ENCODE measurements at places on chromosomes 6 and 20.

GRCh38 chr6:88124925-88125557, 41.1 kb downstream of the CNR1 start:
- DNase-seq = no peak

GRCh38 chr20:33993576-33994221, at the start of gene RALY:
RALY (plus strand) TSS chr20:33993911; CDS start chr20:34072075, 78,164 bp downstream.
- no peak for DNase-seq

- no peak for DNase-seq
These were observed 329.3 kb upstream of the RNF24 start for GRCh38 chr20:4344670-4345069.

- no peak for DNase-seq
These were observed 44.4 kb downstream of the ZNF292 start for GRCh38 chr6:87199787-87200186.

DNA sequence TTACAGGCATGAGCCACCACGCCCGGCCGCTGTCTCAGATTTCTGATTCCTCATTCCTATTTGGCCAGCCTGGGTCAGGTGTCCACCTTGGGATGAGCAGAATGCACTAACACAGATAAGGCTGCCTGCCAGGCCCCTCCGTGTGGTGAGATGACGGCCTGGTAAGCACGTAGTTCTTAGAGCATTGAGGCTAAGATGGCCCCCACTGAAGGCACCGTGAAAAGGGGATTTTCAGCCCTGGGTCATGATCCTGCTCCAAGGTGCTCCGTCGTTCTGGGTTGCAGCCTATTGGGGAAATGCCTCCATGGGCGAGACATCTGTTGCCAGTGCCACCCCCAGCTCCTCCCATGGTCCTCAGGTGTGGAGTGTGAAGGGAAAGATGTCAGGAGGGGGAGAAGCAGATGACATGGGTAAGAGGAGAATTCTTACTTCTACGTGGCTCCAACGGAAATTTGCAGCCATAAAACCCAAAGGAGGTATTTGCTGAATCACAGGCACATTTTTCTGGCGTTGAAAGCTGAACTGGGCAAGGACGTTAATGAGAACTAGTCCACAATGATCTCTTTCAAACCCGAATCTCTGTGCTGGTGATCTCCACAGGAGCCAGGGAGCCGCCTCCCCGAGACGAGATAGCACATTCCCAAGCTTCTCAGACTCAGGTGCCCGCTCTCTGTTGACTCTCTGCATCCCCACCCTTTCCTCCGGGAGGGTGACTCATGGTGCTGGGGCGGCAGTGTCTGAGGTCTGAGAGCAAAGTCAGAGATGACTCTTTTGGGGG, 34.0 kb upstream of the BMP6 start:
- no peak for DNase-seq

DNA sequence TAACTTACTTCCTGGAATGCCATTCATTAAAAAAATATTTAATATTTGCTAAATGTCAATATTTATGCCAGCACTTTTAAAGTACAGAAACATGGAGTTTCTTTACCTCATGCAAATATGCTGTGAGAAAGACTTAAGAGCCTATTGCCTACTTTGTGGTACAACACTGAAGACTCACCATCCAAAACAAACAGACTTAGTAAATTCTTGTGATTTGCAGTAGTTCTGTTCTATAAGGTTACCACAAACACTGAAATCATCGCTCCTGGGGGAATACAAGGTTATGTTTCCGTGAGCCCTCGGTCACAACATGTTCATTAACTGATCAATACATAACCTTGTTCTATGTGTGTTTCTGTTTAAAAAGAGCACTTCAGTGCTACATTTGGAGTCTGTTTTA, 78.3 kb downstream of the ATG5 start:
- DNase-seq = no peak

DNA sequence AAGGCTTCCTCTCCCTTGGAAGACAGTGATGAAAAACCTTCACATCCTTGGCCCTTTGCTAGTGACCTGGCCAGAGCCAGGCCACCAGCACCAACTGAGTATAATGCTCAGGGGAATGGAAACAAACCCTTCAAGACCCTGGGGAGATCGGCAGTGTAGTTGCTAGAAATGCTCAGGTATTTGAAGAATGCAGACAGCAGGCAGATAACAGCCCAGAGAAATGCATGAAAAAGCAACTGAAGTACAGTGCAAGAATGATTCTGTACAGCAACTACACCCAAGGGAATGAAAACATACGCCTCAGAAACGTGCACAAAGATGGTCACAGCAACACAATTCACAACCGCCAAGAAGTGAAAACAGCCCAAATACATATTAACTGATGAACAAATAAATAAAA, 41.1 kb downstream of the PPP1R3G start:
- DNase-seq = no peak

- no peak for DNase-seq
These were observed 7.8 kb upstream of the BPIFB6 start for GRCh38 chr20:33023439-33024242.

DNA sequence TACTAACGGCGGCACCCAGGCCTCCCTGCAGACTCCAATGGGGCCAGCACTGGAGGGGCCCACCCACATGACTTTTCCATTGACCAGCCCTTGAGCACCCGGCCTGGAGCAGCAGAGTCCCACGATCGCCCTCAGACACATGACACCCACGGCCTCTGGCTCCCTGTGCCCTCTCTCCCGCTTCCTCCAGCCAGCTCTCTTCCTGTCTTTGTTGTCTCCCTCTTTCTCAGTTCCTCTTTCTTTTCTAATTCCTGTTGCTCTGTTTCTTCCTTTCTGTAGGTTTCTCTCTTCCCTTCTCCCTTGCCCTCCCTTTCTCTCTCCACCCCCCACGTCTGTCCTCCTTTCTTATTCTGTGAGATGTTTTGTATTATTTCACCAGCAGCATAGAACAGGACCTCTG, 26.1 kb upstream of the FANCE start:
- DNase-seq = no peak

GRCh38 chr6:38443352-38444144, 196.2 kb downstream of the BTBD9 start:
- DNase-seq = no peak

GRCh38 chr6:4687989-4688947, 87.9 kb upstream of the CDYL start:
- DNase-seq = no peak

DNA sequence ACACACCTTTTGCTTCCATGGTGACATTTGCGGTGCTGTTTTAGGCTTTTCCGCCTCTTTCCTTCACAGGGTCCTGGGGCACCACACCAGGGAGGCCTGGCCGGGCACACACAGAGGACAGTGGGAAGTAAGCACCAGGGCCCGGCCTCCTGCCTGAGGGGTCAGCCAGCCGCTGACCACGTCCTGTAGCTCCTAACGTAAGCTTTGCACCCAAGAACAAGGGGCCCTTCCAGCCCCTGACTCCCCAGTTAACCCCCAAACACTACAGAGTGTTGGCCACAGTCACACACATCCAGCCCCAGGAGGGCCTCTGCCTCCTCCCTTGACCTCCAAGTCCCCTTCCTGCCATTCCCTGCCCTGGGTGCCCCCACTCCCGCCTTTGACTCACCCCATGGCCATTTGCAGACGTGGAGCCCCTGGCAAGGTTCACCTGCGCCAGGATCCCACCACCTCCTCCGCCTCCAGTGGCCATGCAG, 54.7 kb downstream of the YTHDF1 start:
- DNase-seq = no peak

DNA sequence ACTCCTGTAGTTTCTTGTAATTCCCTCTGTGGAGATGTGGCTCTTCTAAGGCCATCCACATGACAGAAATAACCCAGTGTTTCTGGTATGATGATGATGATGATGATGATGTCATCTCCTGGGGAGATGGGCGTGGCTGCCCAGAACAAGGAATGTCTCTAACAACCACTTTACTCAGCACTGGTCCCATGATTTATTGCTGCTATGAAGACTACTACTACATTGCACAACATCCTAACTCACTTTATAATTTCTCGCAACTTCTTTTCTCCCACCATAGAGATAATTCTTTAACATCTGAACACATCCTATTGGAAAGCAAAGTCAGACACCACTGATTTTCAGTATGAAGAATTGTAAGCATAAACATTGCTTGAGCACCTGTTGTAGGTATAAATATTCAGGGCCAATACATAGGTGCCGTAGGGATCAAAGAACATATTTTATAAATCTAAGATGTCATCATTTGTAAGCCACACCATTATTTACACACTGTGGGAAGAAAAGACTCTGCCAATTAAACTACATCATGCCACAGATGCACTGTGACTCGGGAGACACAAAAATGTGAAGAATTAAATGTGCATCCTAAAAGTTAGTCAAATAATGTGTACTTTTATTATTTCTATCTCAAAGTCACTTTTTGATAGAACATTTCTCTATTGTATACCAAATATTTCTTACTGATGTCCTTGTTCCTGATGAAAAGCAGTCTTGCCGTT, 6.4 kb downstream of the TPMT start:
- no peak for DNase-seq

GRCh38 chr6:108760126-108761050, 87.8 kb upstream of the ARMC2 start:
- no peak for DNase-seq

GRCh38 chr20:45115829-45116228, 855 bp upstream of the WFDC5 start:
- DNase-seq = no peak

- no peak for DNase-seq
These were observed 330.1 kb downstream of the HDGFL1 start for GRCh38 chr6:22899426-22899825.

DNA sequence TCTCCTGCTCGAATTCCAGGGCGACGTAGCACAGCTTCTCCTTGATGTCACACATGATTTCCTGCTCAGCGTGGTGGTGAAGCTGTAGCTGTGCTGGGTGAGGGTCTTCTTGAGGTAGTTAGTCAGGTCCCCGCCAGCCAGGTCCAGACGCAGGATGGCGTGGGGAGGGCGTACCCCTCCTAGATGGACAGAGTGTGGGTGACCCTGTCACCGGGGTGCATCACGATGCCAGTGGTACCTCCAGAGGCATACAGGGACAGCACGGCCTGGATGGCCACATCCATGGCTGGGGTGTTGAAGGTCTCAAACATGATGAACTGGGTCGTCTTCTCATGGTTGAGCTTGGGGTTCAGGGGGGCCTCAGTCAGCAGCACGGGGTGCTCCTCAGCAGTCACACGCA, 110.2 kb upstream of the CNR1 start:
- DNase-seq = no peak

GRCh38 chr6:133208183-133208755, 32.9 kb upstream of the EYA4 start:
- no peak for DNase-seq

DNA sequence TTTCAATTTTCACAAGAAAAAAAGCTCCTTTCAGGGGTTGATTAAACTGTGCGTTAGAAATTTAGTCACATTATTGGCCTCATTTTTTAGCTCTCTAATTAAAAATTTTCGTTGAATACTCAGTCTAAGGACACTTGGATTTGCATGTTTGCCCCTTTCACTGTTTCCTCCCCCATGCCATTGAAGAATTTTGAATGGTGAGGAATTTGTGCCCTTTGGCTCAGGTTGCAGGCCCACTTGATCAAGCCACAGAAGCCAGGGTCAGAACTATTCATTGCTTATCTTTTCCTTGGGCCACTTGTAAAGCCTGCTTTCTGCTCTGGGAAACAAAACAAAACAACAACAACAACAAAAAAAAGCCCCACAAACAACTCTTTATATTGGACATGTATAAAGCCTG, 12.2 kb downstream of the LIN28B start:
- no peak for DNase-seq

DNA sequence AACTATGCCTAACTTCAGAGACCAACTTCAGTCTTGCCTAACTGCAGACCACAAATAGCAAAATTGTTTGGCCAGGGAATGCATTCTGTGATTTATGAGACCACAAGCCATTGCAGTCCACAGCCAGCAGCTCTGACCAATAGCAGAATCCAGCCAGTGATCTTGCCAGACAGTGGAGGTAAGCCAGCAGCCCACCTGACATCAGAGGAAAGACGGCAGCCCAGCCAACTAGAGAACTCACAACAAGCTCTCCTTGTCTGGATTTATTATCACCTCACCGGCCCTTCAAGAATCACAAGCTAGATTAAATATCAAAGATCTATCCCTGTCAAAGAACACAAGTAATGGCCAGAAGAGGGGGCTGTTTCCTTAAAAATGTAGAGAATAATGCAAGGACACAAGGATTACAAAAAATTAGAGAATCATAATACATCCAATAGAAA, 66.5 kb upstream of the SLC35F1 start:
- DNase-seq = no peak

GRCh38 chr20:35660122-35660937, 4.4 kb downstream of the CPNE1 start:
- DNase-seq = no peak

DNA sequence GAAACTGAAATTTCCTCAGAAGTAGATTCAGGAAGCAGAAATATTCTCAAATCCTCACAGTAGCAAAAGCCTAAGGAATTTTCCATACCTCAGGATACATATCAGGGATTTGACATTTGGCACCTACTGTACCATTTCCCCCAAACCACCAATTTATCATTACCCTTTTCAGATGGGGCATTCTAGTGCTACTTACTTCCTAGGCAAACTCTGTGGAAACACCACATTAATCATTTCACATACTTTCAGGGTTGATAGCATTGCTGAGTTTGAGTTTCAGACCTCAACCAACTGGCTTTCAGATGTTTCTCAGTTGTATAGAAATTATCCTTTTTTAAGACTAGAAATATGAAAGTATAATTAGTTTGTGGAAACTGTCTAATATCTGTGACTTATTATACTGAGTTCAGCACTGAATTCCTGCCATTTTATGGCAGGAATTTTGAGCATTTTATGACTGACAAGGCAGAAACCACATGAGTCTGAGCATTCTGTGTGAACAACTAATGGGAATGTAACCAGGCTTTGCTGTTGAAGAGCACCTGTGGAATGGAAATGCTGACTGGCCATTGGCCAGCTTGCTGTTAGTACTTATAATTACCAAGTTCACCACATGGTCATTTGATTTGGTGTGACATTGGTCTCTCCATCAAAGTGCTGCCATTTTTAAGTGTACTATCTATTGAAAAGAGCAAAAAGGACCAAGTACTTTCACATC, 35.1 kb upstream of the IRAK1BP1 start:
- DNase-seq = no peak

GRCh38 chr6:153032255-153032882, 29.9 kb upstream of the MTRF1L start:
- peak; percentile 35 for DNase-seq

GRCh38 chr6:7242835-7243178, 70.2 kb downstream of the SSR1 start:
- no peak for DNase-seq
